NCI-H226 (cell line): ENCODE measurements at places on chromosomes 4 and X.
A peak's percentile ranks its signal among the peaks of the same experiment; 100 is the strongest.

DNA sequence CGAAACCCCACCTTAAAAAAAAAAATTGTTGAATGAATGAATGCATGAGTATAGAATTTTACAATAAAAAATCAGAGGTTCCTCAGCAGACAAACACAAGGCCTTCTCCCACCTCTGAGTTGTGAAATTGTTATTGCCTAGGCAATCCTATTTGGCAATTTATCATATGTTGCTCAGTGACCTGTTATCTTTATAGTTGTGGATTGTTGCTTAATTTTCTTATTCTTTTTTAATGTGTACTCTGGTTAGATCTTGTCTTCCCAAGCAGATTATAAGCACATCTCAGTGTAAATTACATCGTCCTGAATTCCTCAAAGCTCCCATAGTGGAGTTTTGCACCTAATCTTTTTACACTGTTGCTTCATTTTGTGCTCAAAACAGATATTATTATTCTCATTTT is 71.9 kb downstream of the RBM47 start:
- DNase-seq = peak; percentile 63

DNA sequence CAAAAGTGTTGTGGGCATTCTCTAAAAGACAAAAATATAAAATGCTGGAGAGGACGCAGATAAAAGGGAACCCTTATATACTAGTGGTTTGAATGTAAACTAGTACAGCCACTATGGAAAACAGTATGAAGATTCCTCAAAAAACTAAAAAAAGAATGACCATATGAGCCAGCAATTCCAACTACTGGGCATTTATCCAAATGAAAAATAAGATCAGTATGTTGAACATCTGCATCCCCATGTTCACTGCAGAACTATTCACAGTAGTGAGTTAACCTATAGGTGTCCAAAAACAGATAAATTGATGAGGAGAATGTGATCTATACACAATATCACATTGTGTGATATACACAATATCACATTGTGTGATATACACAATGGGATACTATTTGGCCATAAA is 1615.3 kb downstream of the PCDH18 start:
- DNase-seq = peak; percentile 24

GRCh38 chr4:150768497-150768896 is 186.5 kb downstream of the MAB21L2 start:
- no peak for DNase-seq

GRCh38 chr4:6889101-6889735 is 20.4 kb upstream of the TBC1D14 start:
- DNase-seq = no peak

DNA sequence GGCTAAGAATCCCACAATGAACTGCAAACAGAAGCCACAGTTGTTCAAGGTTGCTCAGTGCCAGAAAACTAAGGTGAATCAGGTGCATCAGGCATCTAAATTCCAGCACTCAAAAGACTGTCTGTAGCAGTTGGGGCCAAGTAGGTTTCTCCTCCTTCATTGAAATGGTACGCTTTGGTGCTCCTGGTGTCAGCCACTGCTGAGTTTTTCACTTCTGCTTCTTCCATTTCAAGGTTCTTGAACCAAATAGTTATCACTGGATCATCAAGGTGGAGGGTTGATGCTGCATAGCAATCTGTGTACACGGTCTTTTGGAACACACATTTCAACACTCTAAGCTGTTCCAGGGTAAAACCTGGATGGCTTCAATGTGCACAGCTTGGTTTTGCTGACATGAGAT is 74.4 kb downstream of the TMA16 start:
- no peak for DNase-seq

DNA sequence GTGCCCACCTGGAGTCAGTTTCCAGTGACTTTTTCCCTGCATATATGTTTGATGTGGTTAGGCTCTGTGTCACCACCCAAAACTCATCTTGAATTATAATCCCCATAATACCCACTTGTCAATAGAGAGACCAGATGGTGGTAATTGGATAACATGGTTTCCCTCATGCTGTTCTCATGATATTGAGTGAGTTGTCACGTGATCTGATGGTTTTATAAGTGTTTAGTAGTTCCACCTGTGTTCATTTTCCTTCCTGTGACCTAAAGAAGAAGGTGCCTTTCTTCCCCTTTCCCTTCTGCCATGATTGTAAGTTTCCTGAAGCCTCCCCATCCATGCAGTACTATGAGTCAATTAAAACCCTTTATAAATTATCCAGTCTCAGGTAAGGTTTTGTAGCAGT is 740.9 kb downstream of the ARAP2 start:
- no peak for DNase-seq

DNA sequence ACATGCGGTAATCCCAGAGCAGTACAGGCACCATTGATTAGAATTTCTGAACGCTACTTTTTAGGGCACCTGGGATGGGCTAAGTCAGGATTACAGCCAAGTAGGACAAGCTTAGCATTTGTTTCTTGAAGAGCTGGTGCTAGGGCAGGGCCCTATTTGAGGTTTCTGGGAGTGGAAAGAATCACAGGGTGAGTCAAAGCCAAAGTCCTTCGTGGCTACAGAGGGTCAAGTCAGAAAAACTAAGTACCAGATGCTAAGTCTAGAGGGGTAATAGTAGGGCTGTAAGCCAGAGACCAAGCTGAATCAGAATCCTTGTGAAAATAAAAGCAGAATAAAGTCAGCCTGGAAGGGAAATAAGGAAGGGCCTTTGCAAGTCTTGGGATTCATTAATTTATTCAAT is 448.6 kb downstream of the ZIC3 start:
- no peak for DNase-seq

- no peak for DNase-seq
Measured at GRCh38 chrX:40733706-40734105, 1.6 kb downstream of the MED14 start.

- peak; percentile 72 for DNase-seq
Measured at GRCh38 chr4:173334891-173335752, 964 bp upstream of the HMGB2 start.

GRCh38 chr4:185115827-185116232 is 27.2 kb upstream of the SLC25A4 start:
- DNase-seq = peak; percentile 92

DNA sequence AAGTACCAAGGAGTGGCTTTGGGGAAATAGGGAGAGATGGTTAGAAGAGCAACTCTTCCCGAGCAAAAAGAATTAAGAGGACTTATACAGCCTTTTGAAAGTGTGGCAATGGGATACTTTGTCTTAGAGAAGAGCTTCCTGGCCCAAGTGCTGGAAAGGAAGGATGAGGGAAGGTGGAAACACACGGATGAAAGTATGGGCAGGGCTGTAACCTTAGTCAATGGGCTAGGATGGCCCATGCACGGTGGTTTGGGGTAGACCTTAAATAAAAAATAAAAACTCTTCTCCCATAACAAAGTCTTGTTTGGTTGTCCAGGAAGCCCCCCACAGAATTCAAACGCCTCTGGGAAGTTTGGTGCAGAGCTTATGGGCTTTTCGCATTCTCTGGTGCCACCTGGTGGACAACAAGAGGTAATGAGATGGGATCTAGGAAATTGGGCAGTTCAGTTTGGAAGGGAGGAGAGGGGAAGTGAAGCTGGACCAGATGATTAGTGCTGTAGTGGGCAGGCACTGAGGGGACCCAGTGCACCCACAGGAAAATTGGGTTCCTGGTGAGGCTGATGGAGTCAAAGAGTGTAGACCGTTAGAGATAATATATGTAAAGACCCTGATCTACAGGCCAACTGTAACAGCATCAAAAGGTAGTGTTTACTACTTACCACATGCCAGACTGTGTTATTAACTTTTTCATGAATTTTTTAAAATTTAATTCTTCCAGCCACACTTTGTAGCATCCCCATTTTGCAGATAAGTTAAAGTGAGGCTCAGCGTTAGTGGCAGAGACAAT is 13.8 kb upstream of the ENOX2 start:
- peak; percentile 1 for DNase-seq

GRCh38 chrX:107537815-107538214 is 88.4 kb downstream of the FRMPD3 start:
- DNase-seq = peak; percentile 2

- DNase-seq = no peak
Measured at GRCh38 chr4:136121426-136121825, 1410.9 kb downstream of the PCDH18 start.

- DNase-seq = no peak
Measured at GRCh38 chr4:140315970-140316369, 57.5 kb upstream of the SCOC start.

- no peak for DNase-seq
Measured at GRCh38 chrX:49695276-49696180, at the start of gene PAGE1. Gene PAGE1 (minus strand): TSS chrX:49695984. CDS start chrX:49694770, 1,214 bp downstream.

- DNase-seq = no peak
Measured at GRCh38 chr4:100372432-100372831, 145.4 kb downstream of the EMCN start.

DNA sequence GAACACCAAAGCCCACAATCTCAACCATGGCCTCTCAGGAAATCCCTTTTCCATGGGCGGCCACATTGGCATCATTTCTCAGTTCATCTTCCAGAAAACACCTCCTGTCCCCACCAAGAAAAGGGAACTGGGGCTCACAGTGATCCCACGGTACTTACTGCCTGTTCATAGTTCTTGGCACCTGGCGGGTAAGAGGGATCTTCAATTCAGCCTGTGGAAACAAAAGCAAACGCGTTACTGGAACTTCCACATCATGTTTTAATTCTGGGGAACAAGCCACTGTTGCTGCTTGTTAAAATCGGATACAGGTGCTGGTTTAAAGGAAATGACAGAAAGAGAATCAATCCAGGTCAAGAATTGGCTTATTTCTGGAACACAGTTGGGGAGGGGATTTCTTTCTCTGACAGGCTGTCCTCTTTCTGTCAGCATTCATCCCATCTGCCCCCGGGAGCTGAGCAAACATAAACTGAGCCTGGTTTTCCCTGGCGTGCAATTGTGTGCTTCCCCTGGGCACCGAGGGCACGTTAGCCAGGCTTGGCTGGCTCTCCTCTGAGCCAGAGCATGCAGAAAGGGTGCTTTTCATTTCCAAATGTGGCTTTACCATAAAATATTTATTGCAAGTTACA is 16.8 kb downstream of the CLNK start:
- DNase-seq = no peak

DNA sequence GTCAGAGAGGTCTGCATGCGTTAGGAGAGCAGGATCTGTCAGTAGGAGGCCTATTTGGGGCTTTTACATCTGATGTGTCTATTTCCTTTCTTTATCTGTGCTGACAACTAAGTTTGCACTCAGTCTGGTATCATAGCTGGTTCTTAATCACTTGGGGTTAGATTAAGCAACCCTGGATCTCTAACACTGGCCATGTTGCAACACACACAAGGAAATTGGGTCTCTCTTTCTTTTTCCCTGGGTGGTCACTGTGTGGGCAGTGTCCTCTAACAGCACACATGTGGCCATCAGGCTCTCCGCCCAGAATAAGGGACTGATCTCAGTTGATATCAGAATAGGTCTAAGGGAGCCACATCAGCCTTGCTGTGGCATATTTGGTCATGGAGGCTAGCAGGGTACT is 38.9 kb downstream of the IGFBP7 start:
- peak; percentile 67 for DNase-seq

DNA sequence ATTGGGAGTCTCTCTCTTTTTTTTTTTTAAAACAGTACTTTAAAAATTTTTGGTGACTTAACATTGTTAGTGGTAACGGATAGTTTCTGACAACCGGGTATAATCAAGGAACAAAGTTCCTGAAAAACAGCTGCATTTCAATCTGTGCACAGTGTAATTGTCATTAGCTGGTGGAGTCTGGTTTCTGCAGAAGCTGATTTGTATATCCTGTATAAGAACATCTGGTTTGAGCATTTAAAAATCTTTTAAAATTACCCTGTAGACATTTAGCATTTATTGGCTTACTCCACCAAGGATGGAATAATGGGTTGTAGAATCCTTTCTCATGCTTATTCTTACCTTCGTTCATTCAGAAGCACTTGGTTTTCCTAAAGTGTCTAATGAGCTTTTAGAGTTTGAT is 11.2 kb downstream of the JADE1 start:
- DNase-seq = no peak

DNA sequence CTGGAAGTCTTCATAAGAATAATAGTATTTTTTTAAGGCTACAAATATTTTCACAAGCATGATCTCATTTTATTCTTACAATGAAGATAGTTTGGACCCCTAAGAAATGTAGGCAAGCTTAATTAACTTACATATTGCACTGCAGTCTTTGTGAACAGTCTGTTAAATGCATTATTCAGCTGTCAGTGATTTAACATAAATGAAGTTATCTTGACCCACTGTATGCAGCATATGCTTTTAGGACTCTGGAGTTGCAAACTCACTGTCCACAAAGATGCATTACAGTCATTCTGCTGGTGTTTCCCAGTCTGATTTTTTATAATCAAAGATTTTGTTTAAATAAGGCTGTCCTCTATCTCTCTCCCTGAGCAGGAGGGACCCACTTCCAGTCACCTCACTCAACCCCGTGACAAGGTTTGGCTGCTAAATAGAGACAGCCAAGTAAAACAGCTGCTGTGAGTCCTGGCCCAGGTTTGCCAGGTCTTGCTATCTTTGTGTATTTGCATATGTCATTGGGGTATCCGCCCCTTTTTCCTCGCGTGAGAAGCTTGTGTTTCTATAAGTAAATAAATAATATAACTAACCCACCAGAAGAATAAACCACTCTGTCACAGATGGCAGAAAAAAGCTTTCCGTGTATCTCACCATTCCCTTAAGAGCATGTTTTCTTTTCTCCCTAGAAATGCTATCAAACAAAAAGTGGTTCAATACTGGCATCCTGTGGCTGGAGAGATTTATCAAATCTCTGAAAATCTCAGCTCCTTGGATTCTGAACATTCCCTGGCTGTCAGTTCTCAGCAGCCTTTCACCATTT is 67.0 kb downstream of the SLC7A11 start:
- DNase-seq = no peak

DNA sequence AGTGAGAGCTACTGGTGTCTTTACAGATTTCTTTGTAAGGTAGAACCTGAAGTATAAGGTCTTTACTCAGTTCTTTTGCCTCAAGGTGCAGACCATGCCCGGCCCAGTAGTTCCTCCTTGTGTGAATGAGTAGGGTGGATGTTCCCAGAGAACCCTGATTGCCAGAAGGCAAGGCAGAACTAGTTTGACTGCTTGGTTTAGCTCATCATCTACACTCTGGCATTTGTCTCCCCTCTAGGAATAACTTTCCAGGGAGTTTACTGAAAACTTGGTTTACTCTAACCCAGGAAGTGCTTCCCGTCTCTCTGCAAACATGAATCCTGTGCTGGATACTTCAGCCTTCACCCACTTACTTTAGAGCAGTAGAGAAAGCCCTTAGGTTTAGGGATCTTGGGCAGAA is 29.1 kb downstream of the MCUB start:
- DNase-seq = no peak

GRCh38 chr4:181219783-181220416 is 1023.3 kb upstream of the TENM3 start:
- DNase-seq = no peak
